ENCODE measurements at places on chromosomes 1 and 21.

DNA sequence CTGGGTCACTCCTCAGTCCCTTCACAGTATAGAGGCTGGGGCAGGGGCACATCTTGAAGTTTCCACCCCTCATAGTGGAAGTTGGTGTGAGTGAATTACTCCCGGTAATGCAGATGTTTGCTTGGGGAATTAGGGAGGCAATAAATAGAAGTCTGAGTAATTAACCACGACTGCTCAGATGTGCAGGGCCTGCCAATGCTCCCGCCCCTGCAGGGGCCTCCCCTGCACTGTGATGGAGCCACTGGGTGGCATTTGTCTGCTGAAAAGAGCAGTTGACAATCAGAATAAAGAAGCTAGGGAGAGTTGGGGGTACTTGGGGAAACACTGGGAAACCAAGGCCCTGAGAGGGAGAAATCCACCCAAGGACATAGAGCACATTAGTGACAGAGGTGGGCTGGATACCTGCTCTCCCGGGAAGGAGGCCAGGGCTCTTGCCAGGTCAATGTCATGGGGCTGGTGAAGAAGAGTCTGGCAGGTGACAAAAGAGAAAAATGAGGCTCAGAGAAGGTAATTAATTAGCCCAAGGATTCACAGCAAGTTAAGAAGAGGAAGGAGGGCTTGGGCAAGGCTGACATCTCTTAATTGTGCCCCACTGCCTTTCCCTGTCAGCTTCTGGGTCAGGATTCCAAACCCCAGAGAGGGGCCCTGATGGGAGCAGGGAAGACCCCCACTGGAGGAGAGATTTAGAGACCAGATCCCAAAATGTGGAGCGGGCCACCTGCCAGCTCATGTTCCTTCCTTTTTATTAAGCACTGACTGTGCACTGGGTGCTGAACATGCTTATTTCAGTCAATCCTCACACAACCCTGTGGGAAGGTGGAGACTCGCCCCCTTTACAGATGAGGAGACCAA is 436.2 kb downstream of the MATN1 start:
- no peak overlapping the region for H3K27ac ChIP-seq
- DNase-seq, result no peak
- no peaks in the 10 kb centered on the region for H3K36me3 ChIP-seq
- no peak overlapping the region for H3K4me3 ChIP-seq

GRCh38 chr1:157969697-157970485 is 23.6 kb upstream of the KIRREL1 start:
- no peak overlapping the region for H3K27ac ChIP-seq
- no peaks in the 10 kb centered on the region for H3K36me3 ChIP-seq
- H3K4me3 ChIP-seq, result no peak overlapping the region
- no peaks in the 10 kb centered on the region for H3K27me3 ChIP-seq

- no peak for DNase-seq
- H3K27ac ChIP-seq, result no peak overlapping the region
- no peaks in the 10 kb centered on the region for H3K36me3 ChIP-seq
- no peaks in the 10 kb centered on the region for H3K4me1 ChIP-seq
Measured at GRCh38 chr1:9271283-9271682, 21.4 kb upstream of the SPSB1 start.

DNA sequence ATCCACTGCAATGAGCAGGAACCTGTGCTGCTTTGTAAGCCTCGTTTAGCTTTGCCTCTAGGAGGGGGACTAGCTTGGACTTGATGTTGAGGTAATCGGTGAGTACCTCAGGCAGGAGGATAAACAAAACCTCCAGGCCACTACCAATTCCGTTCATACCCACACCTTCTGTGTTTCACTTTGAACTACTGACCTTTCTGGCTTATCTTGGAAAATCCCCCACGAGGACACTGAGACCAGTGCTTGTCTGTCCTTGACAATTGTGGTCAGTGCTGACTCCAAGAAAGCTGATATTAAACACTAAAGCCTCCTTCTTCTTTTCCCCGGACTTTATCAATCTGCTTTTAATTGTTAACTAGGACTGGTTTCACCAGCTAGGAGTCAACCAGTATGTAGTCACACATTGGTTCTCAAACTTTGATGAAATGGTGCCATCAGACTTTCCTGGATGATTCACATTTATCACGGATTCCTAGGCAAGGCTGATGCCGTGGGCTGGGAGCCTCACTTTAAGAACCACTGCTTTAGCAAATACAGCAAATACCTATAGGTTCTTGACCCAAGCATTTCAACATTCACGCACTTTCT is 52.7 kb downstream of the TGFB2 start:
- no peaks in the 10 kb centered on the region for H3K27me3 ChIP-seq
- DNase-seq, result no peak
- no peak overlapping the region for H3K27ac ChIP-seq
- H3K4me1 ChIP-seq, result no peaks in the 10 kb centered on the region
- no peaks in the 10 kb centered on the region for H3K36me3 ChIP-seq

- no peaks in the 10 kb centered on the region for H3K36me3 ChIP-seq
- no peak overlapping the region for H3K27ac ChIP-seq
- no peak for DNase-seq
- peaks cover 24% of the 10 kb centered on the region for H3K4me1 ChIP-seq
- H3K27me3 ChIP-seq, result peaks cover 42% of the 10 kb centered on the region
Measured at GRCh38 chr1:905071-905749, 18.5 kb upstream of the SAMD11 start.

DNA sequence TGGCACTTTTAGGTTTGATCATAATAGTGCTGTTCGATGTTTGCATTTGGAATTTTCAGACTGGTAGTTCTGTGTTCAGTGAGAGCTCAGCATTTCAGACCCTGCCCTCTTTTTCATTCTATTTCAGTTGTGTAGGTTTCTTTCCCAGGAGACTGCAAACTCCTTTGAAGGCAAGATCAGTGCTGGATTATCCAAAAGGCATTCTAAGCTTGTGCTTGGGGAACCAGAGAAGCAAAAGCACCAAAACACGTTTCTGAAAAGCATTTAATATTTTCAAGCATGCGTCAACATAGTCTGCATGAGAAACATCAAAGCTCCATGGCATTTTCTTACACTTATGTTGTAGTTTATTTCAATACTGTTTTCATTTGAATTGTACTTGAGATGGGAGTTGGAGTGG is 292.1 kb downstream of the SDCCAG8 start:
- no peaks in the 10 kb centered on the region for H3K27me3 ChIP-seq
- no peak overlapping the region for H3K27ac ChIP-seq
- no peak for DNase-seq
- peaks cover 14% of the 10 kb centered on the region for H3K36me3 ChIP-seq
- no peaks in the 10 kb centered on the region for H3K4me1 ChIP-seq

DNA sequence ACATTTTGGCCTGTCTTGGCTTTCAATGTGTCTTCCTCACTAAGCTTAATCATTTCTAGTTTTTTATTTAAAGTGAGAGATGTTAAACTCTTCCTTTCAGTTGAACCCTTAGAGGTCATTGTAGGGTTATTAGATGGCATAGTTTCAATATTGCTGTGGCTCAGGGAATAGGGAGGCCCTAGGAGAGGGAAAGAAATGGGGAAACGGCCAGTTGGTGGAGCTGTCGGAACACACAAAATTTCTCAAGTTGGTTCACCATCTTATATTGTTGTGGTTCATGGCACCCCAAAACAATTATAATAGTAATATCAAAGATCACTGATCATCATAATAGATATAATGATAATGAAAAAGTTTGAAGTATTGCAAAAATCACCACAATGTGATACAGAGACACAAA is 31.4 kb upstream of the KAZN start:
- H3K36me3 ChIP-seq, result no peaks in the 10 kb centered on the region
- H3K27me3 ChIP-seq, result peaks cover 2% of the 10 kb centered on the region

DNA sequence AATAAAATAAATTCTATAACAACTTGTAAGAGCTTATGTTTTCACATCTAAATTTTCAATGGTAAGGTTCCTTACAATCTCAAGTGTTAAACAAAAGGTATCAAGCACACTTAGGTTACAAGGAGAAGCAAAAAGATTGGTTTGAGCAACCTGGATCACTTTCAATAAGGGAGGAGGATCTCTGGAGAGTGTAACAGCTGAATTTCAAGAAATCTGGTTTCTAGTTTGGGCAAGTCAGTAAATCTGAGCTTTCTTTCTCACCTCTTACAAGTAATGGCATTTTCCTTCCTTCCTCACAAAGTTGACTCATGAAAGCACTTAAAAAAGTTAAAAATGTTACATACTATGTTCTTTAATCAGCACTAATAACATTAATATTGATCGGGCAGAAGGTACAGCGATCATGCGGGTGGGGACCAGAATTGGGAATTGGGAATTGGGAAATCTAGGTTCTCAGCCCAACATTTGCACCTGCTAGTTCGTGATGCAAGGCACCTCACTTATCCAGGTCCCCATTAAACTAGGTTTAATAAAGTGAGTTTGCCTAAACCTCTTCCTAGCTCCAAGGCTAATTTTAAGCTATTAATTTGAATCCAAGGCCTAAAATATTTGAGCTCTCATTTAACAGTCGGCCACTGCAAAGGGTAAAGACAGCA is 3.1 kb downstream of the NUCKS1 start:
- H3K27ac ChIP-seq, result no peak overlapping the region
- peak overlapping the region; percentile 91 for H3K4me3 ChIP-seq
- DNase-seq, result no peak
- H3K27me3 ChIP-seq, result no peaks in the 10 kb centered on the region
- H3K4me1 ChIP-seq, result peaks cover 39% of the 10 kb centered on the region

GRCh38 chr1:40717065-40717464 is 25.6 kb downstream of the NFYC start:
- H3K27me3 ChIP-seq, result no peaks in the 10 kb centered on the region
- no peak overlapping the region for H3K4me3 ChIP-seq
- peaks cover 7% of the 10 kb centered on the region for H3K36me3 ChIP-seq

Measured in common myeloid progenitor, CD34-positive (primary cell).